Natural killer cell (primary cell): ENCODE measurements at places on chromosomes 6 and 20. TPM values are rescaled to one million over a fixed set of nuclear protein-coding genes. Genes with fewer than 3 reads are reported as not detected.

DNA sequence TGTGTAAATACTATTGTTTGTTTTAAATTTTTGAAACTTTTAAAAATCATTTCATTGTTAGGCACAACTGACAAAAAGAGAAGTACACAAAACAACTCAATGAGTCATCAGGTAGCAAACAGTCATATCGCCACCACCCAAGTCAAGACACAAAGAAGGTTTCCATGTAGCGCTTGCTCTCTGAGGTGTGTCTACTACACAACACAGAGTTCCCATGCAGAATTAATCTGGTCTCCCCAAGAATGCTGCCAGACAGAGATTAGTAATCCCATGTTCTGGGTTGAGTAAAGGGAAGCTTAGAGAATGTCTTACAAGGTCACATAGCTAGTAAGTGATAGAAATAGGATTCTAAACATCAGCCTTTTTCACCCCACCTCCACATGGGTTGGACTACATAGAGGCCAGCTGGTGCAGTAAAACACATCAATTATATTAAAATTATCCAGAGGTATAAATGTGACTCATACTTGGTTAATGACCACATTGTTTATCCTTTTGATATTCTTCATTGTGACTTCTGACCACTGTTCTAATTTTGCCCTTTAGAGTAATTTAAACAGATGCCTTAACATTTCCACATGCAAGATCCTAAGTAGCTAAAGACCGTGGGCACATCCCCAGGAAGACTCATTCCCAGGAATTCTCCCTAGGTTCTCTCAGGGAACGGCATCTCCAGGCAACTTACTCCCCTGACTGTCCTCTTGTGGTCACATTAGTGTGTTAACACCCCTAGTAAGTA is 413.5 kb downstream of the PRKN start:
- DNase-seq: no peak

GRCh38 chr20:24578567-24579415 is 109.4 kb downstream of the SYNDIG1 start:
- no peak for DNase-seq

GRCh38 chr6:20024978-20025377 is 187.3 kb downstream of the MBOAT1 start:
- no peak for DNase-seq

DNA sequence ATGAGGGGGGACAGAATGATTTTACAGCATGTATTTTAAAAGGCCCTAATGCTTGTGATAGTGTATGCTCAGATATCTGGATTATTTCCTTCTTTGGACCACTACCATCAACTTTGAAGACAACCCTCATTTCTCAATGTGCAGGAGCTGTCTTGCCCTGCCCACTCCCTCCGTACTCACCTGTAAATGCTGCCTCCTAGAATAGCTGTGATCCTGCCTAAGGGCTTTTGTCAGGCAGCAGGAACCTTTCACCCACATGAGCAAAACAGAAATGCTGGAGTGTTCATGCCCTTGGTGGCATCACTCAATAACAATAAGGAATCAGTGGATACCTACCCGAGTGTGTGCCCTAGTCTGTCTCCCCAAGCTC is 723.6 kb upstream of the FLRT3 start:
- DNase-seq: no peak

- DNase-seq: no peak
Measured at GRCh38 chr6:139650941-139651340, 276.5 kb upstream of the CITED2 start.

DNA sequence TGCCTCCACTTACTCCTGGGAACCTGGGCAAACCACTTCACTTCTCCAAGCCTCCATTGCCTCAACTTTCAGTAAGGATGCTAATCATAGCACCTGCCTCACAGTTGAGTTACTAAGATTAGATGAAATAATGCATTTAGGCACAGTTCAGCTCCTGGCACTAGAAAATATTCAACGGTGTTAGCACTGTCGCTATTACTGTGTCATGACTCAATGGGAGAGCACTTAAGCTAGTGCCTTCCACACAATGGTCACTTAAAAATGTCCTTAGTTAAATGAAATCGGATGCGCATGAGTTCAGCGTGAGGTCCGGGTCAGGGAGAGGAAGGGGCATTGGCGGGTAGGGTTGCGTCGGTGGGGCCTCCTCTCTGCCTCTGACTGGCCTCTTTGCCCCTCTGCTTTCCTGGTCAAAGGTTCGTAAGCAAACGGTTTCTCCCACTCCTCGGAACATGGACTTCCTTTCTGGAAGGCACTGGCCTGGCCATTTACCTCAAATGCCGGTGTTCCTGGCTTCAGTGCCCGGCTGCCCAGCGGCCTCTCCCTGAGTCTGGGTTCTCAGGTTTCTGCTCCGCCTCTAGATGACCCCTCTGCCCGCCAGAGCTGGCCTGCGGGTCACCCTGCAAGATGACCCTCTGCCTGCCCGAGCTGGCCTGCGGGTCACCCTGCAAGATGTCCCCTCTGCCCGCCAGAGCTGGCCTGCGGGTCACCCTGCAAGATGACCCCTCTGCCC is 123.8 kb upstream of the QKI start:
- DNase-seq: no peak

GRCh38 chr6:105974986-105975385 is 111.2 kb upstream of the PRDM1 start:
- no peak for DNase-seq

The CPNE1 gene
- 298 TPM for total RNA-seq

The MAP3K5 gene
- 35.4 TPM for total RNA-seq

GRCh38 chr6:34671801-34672656 is 24.5 kb downstream of the ILRUN start:
- DNase-seq: peak; percentile 70

GRCh38 chr6:137921823-137922222 is 54.8 kb downstream of the TNFAIP3 start:
- no peak for DNase-seq

GRCh38 chr6:160883999-160884398 is 107.6 kb upstream of the MAP3K4 start:
- no peak for DNase-seq

The MUCL3 gene
- total RNA-seq: not detected

The VIP gene
- not detected for total RNA-seq

DNA sequence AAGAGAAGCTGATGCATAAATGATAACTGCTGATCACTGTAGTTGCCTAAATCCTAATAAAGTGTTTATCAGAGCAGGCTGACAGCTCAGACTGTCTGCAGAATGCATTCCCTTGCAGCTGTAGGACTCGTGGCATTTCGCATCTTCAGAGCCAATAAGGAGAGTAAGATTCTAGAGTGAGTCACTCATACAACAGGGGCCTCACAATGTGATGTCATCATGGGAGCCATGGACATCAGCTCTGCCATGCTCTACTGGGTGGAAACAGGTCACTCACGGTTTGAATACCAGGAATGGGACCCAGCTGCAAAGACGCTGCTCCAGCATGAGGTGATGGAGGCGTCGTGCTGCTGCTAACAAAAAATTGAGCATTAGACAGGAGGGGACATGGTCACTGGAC is 7.4 kb downstream of the FAM209B start:
- DNase-seq: no peak

- DNase-seq: no peak
Measured at GRCh38 chr20:6269168-6269873, 146.5 kb upstream of the FERMT1 start.

DNA sequence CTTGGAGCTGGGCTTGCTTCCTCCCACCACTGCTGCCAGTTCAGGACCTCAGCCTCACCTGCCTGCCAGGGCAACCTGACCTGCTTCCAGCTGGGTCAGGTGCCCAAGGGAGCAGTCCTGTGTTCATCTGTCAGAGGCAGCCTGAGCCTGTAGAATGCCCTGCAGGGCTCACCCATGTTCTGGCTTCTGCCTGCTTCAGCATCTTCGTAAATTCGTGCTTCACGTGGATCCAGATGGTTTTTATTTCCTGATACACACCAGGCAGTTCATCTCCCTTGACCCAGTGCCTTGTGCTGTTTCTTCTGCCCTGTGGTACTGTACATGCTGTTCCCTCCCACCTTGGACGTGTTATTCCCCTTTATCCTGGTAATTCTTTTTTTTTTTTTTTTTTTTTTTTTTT is 50.2 kb downstream of the ARID1B start:
- no peak for DNase-seq

The TTLL9 gene
- not detected for total RNA-seq

- no peak for DNase-seq
Measured at GRCh38 chr6:100126790-100127484, 132.9 kb upstream of the MCHR2 start.
